Activated CD4-positive, alpha-beta T cell treated with anti-CD3 and anti-CD28 coated beads for 4 hours (primary cell): ENCODE measurements at places on chromosomes 7 and 10.

GRCh38 chr10:31677195-31678138 is 251.2 kb downstream of the ARHGAP12 start:
- DNase-seq, result no peak

DNA sequence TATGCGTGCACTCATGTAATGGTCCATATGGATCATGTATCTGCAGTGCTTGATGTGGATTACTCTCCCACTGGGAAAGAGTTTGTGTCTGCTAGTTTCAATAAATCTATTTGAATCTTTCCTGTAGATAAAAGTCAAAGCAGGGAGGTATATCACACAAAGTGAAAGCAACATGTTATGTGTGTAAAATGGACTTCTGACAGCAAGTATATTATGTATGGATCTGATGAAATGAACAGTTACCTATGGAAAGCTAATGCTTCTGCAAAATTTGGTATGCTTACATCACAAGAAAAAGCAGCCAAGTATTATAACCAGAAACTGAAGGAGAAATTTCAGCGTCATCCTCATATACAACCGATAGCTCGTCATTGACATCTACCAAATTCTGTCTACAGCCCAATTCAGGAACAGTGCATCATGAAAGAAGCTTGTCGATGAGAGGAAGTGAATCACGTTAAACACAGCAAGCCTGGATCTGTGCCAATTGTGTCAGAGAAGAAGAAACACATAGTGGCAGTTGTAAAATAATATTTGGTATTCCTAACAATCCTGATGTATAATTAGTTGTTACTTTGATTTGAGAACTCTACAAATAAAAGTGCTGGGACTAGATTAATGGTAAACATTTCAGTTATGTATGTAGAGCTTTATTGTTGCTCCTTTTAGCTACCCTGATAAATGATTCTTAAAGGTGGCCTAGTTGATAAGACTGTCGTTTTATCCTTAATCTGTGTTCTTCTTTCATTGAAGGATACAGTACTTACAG is 14.2 kb upstream of the SYPL1 start:
- DNase-seq, result peak; percentile 66

DNA sequence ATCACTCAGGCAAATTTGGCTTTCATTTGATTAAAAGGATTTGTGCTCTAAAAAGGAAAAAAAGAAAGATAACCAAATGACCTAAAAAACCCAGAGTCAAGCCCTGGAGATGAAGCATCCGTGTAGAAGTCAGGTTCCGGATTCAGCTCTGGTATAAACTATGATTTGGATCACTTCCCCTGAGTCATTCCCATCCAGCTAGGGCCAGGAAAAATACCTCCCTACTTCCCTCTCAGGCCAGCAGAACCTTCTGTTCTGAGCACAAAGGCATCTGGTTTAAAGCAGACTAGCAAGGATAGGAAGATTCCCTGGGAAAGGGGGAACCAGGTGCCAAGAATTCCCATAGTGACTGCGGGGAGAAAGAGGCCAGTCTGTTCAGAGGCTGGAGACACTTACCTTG is 25.7 kb upstream of the NDST2 start:
- DNase-seq, result no peak

- DNase-seq, result no peak
Observed at GRCh38 chr7:93889261-93889660, 1.3 kb downstream of the TFPI2 start.

- no peak for DNase-seq
Observed at GRCh38 chr7:120160166-120160565, 112.8 kb upstream of the KCND2 start.

GRCh38 chr10:114499630-114500190 is 95.4 kb upstream of the AFAP1L2 start:
- DNase-seq, result peak; percentile 70

DNA sequence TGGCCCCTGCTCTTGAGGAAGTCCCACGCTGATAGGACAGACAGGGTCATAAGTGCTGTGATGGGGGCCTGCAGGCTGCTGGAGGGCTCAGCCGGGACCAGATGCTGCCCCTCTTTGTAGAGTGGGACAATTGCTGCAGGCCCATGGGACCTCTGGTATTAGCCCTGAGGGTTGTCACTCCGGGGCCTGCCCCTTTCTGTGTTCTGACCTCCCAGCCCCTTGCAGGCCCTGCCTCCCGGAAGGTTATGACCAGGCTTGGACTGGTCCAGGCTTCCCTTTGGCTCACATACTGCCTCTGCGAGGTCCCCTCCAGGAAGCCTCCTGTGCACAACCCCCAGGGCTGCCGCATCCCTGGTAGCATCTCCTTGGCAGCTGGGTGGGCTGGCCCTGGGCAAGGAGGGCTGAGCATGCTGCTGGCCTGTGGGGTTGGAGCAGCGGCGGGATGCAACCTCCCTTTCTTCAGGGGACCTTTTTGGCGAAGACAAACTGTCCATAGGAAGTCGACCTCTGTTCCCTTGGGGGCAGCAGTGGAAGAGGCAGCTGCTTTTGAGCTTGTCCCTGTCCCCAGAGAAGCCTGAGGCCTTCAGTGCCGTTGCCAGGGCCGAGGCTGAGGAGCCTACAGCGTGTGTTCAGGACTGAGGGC is 8.8 kb downstream of the LIMK1 start:
- DNase-seq, result no peak

GRCh38 chr7:27873981-27874957 is 134.3 kb downstream of the TAX1BP1 start:
- no peak for DNase-seq
